ENCODE measurements at places on chromosomes 16 and 17.

GRCh38 chr16:86048221-86048620, 149.3 kb downstream of the IRF8 start:
- no peak for DNase-seq

DNA sequence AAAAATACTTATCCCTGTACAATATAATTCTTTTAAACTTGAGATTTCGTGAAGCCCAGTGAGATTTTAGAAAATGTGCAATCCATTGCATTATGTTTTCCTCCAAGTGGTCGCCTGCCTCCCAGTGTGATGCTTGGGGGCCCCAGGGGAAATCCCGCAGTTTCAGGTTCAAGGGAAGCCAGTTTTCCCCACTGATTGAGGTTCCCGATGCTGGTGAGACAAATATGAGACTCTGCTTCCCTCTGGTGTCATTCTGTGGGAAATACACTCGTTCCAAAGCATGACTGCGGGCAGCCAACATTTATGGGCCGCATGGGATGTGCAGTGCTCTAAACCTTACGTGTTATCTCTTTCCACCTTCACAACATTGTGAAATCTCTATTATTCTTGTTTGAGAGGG, 200.8 kb downstream of the PRKCB start:
- no peak for DNase-seq

- DNase-seq, result no peak
These were observed 10.3 kb downstream of the PHB1 start for GRCh38 chr17:49404361-49404760.

GRCh38 chr17:9022573-9023391, 1.5 kb downstream of the NTN1 start:
- no peak for DNase-seq

- no peak for DNase-seq
These were observed 6.9 kb upstream of the LITAF start for GRCh38 chr16:11593581-11593980.

- no peak for DNase-seq
These were observed 5.5 kb downstream of the SRSF1 start for GRCh38 chr17:58001461-58002124.

GRCh38 chr16:68802190-68802589, 41.1 kb upstream of the TANGO6 start:
- no peak for DNase-seq

DNA sequence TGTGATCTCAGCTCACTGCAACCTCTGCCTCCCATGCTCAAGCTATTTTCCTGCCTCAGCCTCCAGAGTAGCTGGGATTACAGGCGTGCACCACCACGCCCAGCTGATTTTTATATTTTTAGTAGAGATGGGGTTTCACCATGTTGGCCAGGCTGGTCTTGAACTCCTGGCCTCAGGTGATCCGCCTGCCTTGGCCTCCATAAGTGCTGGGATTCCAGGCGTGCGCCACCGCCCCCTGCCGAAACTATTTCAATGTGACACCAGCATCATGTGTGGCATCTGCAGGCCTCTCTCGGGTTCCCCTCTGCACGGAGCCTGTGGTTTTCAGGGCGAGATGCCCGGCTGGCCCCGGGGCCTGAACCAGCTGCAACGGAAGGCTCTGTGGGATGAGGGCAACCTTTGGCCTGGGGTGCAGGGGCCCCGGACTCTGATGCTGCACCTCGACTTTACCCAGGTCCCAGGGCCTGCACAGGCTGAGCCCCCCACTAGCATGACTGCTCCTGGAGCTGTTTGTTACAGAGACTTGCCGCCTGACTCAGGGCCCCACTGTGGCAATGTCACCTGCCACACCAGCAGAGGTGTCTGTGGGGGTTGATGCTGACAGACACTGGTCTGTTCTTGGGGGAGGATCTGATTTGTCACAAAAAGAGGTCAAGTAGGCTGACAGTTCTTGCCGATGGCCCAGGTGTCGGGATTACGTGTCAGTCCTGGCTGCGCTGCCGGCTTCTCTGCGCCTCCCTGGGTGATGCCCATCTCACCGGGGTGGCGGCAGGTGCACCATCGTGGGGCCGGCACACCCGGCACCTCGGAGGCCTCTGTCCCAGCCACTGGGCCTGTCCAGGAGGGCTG, 8.6 kb upstream of the TEX19 start:
- no peak for DNase-seq

- no peak for DNase-seq
These were observed 162.4 kb upstream of the TOX3 start for GRCh38 chr16:52709306-52709705.

DNA sequence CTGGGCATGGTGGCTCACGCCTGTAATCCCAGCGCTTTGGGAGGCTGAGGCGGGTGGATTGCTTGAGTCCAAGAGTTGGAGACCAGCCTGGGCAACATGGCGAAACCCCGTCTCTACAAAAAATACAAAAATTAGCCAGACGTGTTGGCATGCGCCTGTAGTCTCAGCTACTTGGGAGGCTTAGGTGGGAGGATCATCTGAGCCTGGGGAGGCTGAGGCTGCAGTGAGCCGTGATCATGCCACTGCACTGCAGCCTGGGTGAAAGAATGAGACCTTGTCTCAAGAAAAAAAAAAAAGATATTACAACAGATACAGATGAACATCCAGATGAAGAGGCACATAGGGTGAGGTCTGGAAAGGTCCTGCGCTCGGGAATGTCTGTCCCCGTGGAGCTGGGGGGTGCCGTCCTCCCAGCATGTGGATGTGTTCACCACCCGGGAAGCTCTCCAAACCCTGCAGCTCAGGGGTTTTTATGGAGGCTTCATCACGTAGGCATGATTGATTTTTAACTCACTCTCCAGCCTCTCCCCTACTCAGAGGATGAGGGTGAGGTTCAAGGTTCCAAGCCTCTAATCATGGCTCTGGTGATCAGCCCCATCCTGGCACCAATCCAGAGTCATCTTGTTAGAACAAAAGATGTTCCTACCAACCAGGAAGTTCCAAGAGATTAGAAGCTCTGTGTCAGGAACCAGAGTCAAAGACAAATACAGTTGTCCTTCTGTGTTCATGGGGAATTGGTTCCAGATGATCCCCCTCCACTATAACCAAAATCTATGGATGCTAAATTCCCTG, 85.0 kb upstream of the DNAJA2 start:
- DNase-seq, result no peak

GRCh38 chr17:22470411-22471175, 778.3 kb downstream of the KCNJ18 start:
- DNase-seq, result no peak

All from hypothalamus (tissue), 51 donors.